ENCODE measurements at places on chromosomes 2 and 18. TPM values are rescaled to one million over a fixed set of nuclear protein-coding genes. Genes with fewer than 3 reads are reported as not detected.

Gene RTN4
- polyA plus RNA-seq: 98.1 TPM

Gene INHBB
- 0.27 TPM for polyA plus RNA-seq

Gene AGAP1
- 15.4 TPM for polyA plus RNA-seq

Gene MRPS9
- 26.2 TPM for polyA plus RNA-seq

All from small intestine (tissue), 16 donors.